ENCODE measurements at places on chromosomes 7 and 10.
A peak's percentile ranks its signal among the peaks of the same experiment; 100 is the strongest.

- DNase-seq, result no peak
Observed at GRCh38 chr7:155461631-155462030, 3.7 kb downstream of the EN2 start.

GRCh38 chr7:55073051-55073511 lies 54.3 kb downstream of the EGFR start:
- DNase-seq, result peak; percentile 68

- DNase-seq, result no peak
Observed at GRCh38 chr7:26880852-26881251, 16.5 kb upstream of the SKAP2 start.

DNA sequence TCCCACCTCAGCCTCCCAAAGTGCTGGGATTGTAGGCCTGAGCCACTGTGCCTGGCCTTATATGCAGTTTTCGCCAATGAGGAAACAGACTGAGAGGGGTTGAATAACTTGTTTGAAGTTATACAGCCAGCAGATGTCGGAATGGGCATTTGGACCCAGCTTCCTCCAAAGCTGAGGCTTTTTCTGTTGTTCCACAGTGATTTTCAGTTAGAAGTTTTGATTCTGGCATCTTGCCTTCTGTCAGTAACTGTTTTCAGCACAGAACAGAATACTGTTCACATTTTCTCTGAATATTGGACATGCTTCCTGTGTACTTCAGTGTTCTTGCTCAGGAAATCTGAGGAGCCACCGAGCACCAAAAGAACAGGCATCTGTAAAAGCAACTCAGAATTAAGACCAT lies 287.2 kb downstream of the CAMK1D start:
- DNase-seq, result no peak

GRCh38 chr10:115945701-115946445 lies 327.1 kb downstream of the GFRA1 start:
- no peak for DNase-seq

DNA sequence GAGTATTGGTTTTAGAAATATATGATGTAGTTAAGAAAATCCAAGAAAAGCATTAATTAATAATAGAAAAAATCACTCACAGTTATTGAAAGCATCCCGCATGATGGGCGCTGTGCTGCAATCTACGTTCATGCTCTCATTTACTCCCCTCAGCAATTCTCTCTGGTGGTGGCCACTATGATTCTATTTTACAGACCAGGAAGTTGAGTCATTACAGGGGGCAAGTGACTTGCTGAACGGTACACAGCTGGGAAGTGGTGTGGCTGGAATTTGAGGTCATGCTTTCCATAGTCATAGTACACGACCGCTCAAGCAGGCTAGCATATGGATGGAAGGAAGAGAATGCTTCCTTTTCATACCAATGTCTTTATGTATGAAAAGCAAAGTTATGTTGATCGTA lies 117.4 kb downstream of the TES start:
- no peak for DNase-seq

- DNase-seq, result no peak
Observed at GRCh38 chr10:12228851-12229250, 32.9 kb downstream of the CDC123 start.

DNA sequence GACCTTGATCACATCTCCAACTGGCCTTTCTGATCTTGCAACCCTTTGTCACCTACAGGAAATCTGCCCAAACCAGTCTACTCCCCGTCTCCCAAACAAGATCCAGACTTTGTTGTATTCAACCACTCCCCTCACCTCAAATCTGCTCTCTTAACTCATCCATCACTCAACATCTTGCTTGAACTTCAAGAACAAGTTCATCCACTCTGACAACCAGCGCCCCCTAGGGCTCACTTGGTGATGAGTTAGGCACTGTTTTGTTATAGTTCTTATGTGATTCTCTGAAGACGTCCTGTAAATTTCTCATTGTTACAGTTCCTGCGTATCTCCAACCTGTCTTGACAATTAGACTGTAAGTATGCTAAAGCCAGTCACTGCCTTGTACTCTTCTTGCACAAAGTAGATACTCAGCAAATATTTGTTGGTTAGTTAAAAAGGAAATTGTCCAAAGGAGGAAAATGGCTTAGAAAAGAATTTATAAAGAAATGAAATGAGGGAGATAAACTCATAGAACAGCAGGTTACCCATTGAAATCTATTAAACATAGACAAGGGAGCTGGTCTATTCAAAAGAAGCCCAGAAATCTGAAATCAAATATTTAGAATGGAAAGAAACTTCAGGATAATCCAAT lies 5.3 kb downstream of the FRMD4A start:
- peak; percentile 41 for DNase-seq

- DNase-seq, result no peak
Observed at GRCh38 chr7:156543699-156544598, 96.6 kb upstream of the RNF32 start.

DNA sequence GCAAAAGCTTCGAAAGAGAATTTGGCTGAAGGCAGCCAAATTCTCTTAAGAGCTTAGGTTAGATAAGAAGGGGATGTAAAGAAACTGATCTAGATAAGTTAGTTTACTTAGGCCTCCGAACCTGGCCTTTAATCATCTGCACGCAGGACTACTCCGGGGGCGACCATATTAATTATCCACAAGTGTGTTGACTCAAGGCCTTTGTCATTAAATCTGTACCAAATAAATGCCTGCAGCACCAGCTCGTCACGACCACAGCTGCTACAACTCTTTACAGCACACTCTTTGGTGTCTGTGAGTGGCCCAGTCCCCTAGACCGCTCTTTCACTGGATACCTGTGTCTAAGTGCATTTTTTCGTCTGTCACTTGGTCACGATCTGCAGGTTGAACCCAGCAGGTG lies 69.8 kb upstream of the LSM8 start:
- no peak for DNase-seq

DNA sequence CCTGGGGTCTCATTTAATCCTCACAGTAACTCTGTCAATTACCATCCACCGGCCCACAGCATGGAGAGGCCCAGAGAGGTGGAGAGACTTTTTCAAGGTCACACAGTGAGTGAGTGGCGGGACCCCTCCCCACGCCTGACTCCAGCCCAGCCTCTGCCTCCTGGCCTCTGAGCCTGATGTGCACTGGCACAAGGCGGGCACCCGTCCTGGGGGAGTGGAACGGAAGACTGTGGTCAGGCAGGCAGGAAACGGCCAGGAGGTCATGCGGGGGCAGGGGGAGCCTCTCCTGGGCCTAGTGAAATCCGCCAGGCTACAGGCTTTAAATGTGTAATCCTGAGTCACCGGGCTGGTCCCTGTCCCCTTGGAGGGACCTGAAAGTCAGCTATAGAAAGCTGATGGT lies 32.2 kb downstream of the ZCCHC24 start:
- no peak for DNase-seq

GRCh38 chr7:95883217-95883616 lies 110.9 kb downstream of the DYNC1I1 start:
- DNase-seq, result no peak

GRCh38 chr7:15845868-15846267 lies 159.4 kb upstream of the MEOX2 start:
- no peak for DNase-seq

- no peak for DNase-seq
Observed at GRCh38 chr7:26609082-26609481, 255.3 kb downstream of the SKAP2 start.

- DNase-seq, result no peak
Observed at GRCh38 chr10:79112881-79113431, 44.2 kb downstream of the ZMIZ1 start.

GRCh38 chr7:97118306-97118917 lies 914 bp downstream of the SDHAF3 start:
- DNase-seq, result no peak

DNA sequence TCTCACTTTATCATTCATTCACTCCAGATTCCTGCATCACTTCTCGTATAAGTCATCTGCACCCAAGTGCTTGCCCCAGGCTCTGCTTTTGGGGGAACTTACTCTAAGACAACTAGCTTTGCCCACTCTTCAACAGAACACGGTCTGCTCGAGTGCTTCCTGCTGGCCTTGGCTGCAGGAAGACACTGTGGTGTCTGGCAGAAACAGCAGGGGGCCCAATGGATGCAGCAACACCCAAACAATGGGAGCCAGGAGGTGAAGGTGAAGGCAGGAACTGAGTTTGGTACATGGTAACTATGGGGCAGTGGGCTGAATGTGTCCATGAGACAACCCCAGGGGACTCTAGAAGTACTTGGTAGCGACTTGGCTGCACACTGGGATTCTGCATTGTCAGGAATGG lies 344.0 kb downstream of the REEP3 start:
- DNase-seq, result no peak

DNA sequence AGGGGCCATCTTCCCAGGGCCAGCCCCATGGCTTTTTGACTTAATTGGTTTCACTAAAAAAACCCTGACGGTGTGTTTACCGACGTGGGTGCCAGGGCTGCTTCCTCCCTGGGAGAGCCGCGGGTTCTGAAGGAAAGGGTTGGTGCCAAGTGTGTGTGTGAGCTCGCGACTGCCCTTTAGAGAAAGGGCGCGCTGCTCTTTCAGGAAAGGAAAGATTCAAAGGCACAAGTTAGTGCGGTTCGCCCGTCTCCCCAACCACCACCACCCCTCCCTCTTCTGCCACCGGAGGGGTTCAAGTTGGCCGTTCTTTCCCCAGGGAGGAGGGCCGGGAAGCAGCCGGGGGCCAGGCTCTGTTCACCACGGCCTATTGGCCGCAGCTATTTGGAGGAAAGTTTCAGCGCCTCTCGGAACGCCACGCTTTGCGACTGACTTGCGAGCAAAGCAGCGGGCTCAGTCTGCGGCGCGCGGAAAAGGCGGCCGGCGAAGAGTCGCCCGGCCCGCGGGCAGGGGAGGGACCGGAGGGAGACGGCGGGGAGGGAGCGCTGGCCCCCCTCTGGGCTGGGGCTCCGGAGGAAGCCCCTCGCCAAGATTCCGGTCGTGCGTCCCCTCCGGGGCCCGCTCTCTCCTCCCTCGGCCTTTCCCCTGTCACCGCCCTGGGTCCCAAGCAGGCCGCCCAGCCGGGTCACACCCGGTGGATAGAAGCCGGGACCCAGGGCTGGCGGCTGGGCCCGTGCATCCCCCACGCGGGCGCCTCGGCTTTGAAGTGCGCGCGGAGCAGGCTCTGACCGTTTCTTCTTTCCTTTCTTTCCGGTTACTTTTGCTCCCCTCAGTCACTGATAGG lies 165.9 kb upstream of the PPP1R3A start:
- no peak for DNase-seq

DNA sequence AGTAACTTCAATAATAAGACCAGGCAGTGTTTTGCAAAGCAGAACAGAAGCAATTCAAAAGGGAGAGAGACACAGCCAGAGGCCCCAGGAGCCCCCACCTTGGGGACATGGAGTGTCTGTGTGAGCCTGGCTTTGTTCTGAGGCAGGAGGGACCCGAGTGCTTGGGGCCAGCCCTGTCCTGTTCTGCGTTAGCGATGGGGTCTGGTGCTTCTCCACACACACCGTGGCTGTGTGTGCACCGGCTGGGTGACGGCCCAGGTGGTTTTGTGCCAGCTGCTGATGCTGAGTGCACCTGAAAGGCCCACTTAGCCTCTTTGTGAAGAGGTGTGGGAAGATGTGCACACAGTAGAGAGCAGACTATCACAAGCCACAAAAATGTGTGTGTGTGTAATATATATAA lies 468.9 kb downstream of the DNAJB6 start:
- no peak for DNase-seq

- DNase-seq, result no peak
Observed at GRCh38 chr7:44565795-44566559, 7.7 kb downstream of the DDX56 start.

DNA sequence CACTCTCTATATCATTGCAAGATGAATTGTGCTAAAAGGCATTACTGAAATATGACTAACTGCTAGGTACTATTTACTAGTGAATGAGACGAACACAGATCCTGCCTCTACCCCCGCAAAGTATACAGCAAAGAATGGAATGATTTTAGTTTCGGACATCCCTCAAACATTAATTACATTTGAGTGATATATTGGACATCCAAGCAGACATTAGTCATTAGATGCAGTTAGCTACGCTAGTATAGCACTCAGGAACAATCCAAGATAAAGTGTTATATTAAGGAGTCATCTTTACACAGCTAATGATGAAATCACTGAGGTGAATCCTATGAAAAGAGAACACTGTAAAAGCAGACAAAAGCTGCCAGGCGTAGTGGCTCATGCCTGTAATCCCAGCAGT lies 7.3 kb upstream of the TAF3 start:
- no peak for DNase-seq

DNA sequence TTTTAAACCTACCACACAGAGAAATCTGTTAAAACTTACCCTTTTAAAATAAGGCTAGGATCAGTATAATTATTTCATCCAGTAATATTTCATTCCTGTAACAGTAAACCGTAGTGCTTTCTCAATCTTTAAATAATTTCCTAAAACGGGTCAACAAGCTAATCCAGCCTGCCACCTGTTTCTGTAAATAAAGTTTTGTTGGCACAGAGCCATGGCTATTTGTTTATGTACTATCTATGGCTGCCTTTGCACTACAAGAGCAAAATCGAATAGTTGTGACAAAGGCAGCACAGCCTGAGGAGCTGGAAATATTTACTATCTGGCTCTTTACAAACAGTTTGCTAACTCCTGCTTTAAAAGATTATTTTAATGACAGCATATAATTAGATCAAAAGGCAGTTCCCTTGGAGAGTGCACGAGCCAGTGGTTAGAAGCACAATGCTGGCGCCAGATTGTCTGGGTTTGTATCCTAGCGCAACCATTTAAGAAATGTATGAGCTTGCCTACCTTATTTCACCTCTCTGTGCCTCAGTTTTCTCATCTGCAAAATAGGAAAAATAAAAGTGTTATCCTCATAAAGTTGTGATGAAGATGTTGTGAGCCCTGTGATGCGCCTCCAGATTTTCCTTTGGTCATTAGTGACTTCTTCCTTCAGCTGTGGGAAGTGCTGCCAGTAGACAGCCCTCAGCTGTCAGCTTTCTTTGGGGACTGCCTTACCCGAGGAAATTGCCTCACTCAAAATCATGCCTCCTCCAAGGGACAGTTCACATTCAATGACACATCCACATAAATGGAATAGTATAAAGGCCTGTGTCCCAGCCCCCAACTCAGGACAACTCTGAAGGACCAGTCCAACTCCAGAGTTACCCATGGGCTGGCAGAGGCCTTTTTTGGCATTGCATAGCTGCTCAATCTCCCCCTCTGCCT lies 11.8 kb upstream of the MIOS start:
- no peak for DNase-seq

DNA sequence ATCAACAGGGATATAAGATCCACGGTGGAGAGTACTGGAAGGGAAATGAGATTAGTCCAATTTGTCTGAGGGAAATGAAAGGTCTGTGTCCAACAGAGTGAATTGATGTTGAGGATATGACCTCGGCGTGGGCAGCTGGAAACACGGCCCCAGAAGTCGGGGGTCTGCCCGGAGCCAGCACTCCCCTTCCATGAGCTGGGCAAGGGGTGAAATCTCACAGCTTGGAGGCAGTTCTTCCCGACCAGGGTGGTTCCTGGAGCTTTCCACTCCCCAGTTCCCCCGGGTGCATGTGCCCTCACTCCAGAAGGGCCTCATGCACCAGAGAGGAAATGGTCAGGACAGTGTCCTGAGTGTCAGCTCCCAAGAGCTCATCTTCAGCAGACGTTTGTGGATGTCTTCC lies 264.7 kb upstream of the PPP2R2D start:
- no peak for DNase-seq

DNA sequence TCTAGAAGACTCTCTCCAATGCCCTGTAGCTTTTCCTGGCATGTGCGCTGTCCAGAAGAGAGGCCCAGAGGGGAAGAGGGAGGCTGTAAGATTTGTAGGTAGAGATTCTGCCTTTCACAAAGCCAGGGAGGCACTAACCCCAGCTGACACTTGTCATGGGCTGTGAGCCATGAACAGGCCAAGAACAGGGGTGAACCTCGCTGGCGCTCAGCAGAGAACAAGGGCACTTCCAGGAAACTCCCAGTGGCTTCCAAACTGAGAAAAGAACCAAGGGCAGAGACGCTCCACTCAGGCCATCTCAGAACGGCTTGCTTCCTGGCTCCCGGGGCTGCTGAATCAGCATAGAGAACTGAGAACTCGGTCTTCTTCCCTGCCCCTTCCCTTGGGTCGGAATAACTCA lies 257.8 kb upstream of the ZNF32 start:
- no peak for DNase-seq
